ENCODE measurements at places on chromosomes 3 and 15.
A peak's percentile ranks its signal among the peaks of the same experiment; 100 is the strongest.

GRCh38 chr3:126023390-126023789, 54.4 kb downstream of the ROPN1B start:
- no peak for DNase-seq

- peak; percentile 58 for DNase-seq
Observed at GRCh38 chr15:31200735-31201151, 99.2 kb upstream of the TRPM1 start.

GRCh38 chr15:74523982-74524381, 17.0 kb upstream of the ARID3B start:
- DNase-seq: no peak

GRCh38 chr3:101182734-101183133, 137.6 kb downstream of the IMPG2 start:
- DNase-seq: no peak

- DNase-seq: peak; percentile 11
Observed at GRCh38 chr3:132659365-132660051, at the start of gene ACAD11. Gene ACAD11 (minus strand): TSS chr3:132659809. CDS start chr3:132659751, 58 bp downstream.

Measured in T-helper 1 cell (primary cell).